ENCODE measurements at places on chromosomes 11 and 22.

- DNase-seq = no peak
Measured at GRCh38 chr11:13141731-13142709, 132.9 kb downstream of the RASSF10 start.

DNA sequence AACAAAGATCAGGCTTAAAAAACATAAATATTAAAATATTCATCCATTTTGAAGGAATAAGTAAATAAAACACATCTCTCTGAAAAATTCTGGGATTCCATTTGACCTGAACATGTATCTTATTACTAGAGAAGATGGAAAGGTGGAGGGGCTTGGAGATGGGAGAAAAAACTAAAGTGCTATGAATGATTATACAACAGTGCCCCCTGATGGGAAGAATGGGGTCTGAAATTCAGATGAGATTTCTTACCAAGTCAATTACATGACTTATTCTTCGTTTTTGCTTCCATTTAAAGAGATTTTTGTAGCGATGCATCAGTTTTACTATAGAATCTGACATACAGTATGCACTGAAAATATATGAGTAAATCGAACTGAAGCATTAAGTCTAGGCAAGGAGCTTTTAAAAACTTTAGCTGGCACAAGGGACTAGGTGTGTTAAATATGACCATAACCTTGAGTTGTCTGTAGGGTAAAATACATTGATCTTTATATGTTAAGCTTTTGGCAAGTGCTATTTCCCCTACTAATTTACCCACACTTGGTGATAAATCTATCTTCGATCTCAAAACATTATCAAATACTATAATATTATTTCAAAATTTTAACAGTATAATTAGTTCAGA, 718.8 kb downstream of the CNTN5 start:
- no peak for DNase-seq

DNA sequence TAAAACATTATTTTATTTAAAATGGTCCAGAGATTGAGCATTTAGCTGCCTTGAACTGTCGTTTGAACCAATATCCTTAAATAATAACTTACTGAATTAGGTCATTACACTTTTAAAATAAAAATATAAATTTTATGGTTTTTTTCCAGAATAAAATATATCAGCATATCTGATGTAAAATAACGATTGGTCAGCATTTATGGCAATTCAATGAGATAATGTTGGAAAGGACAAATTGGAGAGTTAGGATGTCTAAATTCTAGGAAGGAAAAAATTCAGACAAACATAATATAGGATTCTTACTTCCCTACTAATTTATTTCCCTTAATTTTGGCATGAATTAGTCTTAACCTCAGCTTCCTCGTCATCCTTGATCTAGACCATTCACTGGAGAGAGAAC, 113.4 kb downstream of the GRIA4 start:
- no peak for DNase-seq

DNA sequence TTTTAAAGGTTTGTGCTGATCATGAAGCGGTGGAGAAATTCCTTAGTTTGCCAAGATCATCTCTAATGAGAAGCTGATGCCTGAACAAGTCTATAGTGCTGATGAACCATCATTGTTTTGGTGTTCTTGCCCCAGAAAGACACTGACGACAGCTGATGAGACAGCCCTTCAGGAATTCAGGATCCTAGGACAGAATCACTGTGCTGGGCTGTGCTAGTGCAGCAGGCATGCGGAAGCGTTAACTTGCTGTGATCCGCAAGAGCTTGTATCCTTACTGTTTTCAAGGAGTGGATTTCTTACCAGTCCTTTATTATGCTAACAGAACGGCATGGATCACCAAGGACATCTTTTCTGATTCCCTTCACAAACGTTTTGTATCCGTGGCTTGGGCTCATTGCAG, 104.1 kb downstream of the TBC1D22A start:
- DNase-seq = no peak

- no peak for DNase-seq
Measured at GRCh38 chr11:114057147-114057546, 2.4 kb upstream of the ZBTB16 start.

GRCh38 chr22:46881373-46882118, 119.1 kb downstream of the TBC1D22A start:
- no peak for DNase-seq

- DNase-seq = no peak
Measured at GRCh38 chr11:104700609-104701008, 197.7 kb downstream of the CASP12 start.

DNA sequence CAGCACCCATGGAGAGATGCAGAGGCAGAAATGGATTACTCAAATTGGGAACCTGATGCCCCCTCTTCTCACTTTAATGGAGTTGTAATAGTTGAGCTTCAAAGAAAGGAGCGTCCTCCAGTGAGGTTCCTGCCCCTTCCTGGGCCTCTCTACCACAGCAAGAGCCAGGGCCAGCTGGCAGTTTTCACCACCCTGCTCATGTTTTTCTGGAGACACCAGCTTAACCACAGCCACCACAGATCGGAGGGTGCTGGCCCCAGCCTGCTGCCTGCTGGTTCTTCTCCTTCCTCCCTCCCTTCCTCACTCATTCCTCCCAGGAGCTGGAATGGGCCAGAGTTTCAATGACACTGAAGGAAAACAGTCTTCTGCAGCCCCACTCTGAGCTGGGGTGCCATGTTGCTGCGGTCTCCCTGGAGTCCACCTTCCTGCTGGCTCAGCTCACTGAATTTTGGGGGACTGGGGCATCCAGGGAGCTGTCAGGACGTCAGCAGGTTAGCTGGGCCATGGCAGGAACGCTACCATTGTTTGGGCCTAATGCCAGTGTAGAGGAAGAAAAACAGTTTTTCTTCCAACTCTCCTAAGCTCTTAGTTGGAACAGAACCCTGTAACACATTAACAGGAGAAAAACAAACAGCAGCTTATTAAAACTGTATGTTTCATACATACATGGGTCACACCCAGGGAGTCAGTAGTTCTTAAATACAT, 57.7 kb downstream of the TRAF6 start:
- no peak for DNase-seq

DNA sequence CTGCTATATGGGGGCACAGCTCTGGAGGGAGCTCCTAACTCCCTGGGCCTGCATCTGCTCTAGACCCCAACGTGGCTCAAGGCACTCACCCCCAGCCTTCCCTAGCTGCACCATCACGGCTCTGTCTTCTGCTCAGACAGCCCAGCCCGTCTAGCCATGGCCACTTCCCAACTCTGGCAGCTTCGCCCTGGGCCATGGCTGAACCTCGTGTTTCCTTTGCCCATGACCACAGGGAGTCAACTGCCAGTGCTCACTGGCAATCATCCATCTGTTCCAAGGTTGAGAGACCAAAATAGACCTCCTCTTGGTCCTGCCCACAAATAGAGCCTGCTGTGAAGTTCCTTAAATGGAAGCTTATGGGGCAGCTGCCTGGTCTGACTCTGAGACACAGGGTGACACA, 5.4 kb downstream of the LMO1 start:
- no peak for DNase-seq

DNA sequence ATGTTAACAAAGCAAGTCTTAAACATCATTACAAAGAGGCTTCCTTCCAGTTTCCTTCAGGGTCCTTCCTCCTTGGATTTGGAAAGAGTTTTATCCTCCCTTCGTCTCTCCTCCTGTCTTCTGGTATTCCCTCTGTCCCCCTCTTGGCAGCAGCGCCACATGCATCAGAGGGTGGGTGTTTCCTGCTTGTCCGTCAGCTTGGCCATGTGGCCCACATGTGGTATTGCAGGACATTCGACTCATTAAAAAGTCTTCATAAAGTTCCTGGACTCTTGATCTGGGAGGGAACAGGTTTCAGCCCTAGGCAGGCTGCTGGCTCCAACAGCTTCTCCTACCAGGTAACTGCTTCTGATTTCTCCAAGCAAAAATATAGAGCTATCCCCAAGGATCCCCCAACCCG, 189.8 kb downstream of the CSNK2A3 start:
- DNase-seq = no peak

DNA sequence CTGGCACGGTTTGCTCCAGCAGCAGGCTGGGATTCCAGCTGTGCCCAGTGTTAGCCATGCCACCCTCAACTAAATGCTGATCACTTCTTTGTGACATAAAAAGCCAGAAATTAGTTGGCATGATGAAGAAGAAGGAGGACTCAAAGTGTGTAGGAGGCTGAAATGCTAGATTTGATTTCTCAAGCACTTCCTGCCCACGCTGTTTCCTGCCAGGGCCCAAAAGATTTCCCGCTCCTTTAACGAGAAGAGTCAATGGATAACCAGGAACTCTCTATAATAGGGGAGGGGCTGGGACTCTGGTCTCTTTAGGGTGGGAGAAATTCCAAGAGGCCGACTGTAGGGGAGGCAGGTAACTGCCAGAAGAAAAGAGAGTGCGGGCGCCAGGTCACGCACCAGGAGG, 26.4 kb downstream of the APOL3 start:
- DNase-seq = no peak

DNA sequence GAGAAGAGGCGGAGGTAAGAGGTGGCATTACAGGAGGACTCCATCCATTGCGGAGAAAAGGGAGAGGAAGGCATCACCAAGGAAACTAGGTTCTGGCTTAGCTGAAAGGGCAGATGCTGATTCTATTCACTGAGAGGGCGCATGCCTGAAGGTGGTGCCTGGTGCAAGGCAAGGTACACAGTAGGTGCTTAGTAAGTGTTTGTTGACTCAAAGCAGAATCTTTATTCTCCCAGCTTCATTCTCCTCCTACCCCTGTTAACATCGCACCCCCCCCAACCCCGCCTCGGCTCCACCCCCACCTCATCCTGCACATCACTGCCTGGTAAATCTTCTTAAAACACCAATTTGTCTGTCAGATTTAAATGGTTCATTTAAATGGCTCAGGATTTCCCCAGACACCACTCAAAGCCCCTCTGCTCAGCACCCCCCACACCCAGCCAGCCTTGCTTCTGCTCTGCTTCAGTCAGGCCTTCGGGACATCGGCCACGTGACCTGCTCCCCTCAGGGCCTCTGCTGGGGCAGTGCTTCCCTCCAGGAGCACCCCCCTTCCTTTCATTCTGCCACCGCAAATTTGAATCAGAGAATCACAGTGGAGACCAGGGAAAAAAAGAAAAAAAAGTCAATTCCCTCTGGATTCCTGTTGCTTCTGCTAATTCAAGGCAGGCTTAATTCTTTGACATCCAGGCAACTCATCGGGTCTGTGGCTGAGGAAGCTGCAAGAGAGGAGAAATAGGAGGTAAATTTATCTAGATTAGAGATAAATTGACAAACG, 17.8 kb upstream of the RCN1 start:
- DNase-seq = no peak

DNA sequence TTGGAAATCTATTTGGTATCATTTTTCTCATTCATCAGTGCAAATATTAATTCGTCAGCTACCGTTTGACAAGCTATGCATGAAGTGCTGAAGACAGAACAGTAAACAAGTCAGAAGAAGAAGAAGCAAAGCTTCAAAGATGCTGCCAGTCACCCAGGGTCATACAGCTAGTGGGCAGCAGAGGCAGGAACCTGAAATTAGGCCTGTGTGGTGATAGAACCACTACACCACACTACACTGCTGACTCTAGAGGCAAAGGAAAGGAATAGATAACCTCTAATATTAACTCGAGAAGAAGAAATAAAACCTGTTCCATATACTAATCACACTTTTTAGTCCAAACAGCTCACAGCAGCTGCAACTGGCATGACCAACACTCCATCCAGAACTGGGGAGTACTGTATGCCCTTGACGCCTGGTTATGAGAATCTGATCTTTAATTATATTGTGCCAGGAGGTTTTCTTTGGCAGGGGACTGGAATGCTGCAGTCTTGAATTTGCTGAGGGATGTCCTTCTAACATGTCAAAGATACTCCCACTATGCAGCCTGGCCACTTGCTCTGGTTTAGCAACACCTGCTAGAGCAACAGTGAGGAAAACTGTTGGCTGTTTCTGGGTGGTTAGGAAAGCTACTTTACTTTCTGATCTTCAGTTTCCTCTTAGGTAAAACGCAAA, 73.0 kb downstream of the PAK1 start:
- no peak for DNase-seq

DNA sequence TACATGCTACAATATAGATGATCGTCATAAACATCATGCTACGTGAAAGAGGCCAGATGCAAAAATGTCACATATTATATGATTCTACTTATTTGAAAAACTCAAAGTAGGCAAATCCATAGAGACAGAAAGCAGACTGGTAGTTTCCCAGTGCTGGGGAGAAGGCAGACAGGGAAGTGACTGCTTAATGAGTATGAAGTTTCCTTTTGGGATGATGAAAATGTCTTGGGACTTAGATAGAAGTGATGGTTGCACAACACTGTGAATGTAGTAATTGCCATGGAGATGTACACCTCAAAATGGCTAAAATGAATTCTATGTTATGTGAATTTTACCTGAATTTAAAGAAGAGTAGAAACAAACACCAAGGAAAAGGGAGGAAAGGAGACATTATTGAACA, 45.2 kb upstream of the EHF start:
- no peak for DNase-seq

DNA sequence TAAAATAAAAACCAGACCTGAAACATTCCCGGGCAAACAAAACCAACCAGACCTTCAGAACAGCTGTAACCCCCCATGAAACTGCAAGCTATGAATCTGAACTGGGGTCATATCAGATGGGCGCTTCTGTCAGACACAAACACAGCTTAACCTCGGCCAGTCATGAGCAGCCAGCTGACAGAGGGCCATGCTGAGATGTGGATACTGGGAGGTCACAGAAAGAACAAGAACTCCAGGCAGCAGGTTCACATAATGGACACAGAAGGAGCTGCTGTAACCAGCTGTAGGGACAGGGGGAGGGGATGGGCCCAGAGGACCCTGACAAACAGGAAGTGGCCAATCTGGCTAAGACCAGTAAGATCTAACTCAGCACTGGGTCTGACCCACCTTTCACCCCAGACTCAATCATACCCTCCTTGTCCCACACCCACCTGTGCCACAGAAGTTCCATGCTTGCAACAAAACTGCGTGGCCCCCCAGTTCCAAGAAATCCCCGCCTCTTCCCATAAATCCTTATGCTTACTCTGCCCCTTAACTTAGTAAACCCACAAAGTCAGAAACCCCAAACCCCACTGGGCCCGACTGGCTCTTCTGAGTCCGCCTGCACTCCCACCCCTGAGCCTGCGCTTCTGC, 4.0 kb downstream of the APOL4 start:
- no peak for DNase-seq

DNA sequence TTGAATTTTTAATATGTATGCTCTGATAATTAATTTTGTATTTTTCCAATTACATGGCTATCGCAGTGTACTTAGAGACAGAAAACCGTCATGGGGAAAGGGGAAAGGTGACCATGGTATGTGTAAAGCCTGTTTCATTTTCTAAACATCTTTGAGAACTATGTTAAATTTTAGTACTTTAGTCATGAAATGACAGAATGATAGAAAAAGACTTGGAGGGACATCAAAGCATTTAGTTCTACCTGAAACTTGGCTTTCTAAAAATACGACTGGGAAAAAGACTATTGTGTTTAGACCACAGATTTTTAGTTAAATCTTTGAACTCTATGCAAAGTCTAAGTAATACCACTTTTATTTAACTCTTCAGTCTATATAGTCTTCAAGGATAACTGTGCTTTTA, 54.1 kb downstream of the MAML2 start:
- no peak for DNase-seq

- no peak for DNase-seq
Measured at GRCh38 chr11:103228807-103229206, 119.6 kb downstream of the DYNC2H1 start.

- DNase-seq = no peak
Measured at GRCh38 chr11:99176430-99176829, 155.7 kb downstream of the CNTN5 start.

- no peak for DNase-seq
Measured at GRCh38 chr11:33942954-33943353, 51.1 kb upstream of the LMO2 start.

- no peak for DNase-seq
Measured at GRCh38 chr11:85021058-85021457, 606.1 kb downstream of the DLG2 start.

All from stimulated activated CD8-positive, alpha-beta memory T cell treated with anti-CD3 and anti-CD28 coated beads, Interleukin-7, amount 100 ng/mL, for 1 hour (primary cell).